ENCODE measurements at places on chromosomes 2 and 18. TPM values are rescaled to one million over a fixed set of nuclear protein-coding genes. Genes with fewer than 3 reads are reported as not detected.

SPHKAP gene
- 0.17 TPM for total RNA-seq

DNA sequence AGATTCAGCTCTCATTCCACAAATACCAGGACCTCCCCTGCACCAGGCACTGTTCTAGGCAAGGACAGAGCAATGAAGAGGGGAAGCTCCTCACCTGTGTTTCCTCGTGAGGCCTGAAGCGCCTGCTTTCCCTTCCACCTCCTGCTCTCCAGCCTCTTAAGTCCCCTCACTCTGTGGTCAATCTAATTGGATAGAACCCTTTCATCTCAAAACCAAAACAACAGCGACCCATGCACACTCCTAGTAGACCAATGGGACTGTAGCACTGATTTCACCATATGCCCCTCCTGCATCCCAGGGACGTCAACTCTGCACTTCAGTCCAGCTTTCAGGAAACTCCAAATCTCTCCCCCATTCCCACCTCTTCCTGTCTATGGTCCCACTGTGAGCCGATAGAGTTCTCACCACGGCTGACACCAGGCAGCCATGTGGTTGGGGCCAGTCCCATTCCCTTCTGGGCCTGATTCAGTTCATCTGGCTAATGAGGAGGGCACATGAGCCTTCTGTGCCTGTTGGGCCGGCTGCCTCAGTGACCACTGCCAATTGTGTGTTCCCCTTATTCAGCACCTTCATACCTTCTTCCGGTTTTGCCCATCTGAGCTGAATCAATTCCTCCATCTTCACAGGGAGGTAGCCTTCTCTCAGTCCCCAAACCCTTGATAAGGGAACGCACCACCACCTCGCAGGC lies 33.3 kb upstream of the MAT2A start:
- DNase-seq = no peak

CTNNA2 gene
- total RNA-seq = 2.3 TPM

DNA sequence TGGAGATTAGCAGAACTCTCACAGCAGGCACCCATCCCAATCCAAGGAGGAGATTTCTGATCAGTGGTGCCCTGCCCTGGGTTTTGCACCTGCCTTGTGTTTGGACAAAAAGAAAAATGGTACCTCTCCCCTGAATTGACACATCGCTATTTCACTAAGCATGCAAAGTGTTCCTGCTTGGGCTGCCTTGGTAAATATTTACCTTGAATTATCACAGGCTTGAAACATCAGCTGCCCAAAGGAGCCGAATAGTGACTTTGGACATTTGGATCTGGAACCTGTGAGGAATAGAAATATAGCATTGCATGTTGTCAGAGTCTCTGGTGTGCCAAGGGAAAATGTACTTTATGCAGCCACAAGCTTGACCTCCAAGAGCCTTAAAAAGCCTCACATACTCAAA lies 926.4 kb upstream of the FANCL start:
- no peak for DNase-seq

POTEJ gene
- total RNA-seq = not detected

EFR3B gene
- 2.3 TPM for total RNA-seq

- DNase-seq = no peak
Observed at GRCh38 chr2:226669905-226670304, 129.7 kb downstream of the IRS1 start.

DNA sequence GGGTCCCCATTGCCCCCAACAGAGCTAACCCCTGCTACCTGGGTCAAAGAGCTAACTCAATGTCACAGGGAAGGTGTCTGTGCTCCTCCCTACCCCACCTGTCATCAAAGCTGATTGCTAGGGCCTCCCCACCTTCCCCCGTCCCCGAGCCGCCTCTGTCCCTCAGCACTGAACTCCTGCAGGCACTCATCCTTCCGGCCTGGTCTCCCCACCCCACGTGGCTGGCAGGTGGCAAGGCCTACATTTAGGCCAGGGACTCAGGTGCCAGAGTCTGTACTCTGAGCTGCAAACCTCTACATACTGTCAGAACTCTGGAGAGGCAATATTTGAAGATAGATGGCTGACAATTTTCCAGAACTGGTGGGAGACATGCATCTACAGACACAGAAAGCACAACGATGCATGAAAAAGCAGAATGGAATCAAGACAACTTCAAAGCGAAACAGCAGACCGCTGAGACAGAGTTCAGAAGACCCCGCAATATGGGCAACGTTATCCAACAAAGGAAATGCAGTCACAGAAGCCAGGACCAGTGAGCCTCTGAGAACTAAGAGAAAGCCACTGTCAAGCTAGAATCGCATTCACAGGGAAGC lies 195.8 kb downstream of the HDAC4 start:
- no peak for DNase-seq

DNA sequence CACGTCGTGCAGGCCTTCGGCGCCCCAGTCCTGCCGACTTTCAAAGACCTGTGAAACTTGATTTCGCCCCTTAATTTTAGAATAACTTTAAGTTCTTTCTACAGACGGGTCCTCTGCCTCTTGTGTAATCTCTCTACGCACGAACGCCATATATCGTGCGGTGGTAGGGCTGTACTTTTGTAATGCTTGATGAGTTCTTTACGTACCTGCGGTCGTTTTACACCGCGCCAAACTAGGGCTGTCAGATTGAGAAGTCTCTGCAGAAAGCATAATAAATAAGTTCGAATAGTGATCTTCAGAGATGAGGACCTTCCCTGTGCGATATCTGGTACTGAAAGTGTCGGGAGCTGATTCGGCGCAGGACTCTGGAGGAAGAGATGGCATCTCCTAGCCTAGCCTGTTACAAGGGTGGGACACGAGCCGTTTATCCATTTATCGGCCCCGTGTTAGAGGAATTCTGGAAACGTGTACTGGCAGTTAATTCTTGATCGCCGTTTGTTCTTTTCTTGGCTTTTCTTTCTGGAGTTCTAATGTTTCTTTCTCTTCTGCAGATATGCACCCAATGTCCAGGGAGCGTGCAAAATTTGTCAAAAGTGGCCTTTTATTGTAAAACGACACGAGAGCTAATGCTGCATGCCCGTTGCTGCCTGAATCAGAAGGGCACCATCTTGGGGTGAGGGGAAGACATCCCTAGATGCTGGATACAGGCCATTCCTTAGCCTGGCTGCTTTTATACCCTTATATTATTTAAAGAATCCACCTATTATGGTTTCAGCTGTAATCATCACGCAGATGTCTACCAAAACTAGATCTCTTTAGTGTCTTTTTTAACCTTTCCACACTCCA lies 781 bp upstream of the SLC5A6 start:
- DNase-seq = no peak

DNA sequence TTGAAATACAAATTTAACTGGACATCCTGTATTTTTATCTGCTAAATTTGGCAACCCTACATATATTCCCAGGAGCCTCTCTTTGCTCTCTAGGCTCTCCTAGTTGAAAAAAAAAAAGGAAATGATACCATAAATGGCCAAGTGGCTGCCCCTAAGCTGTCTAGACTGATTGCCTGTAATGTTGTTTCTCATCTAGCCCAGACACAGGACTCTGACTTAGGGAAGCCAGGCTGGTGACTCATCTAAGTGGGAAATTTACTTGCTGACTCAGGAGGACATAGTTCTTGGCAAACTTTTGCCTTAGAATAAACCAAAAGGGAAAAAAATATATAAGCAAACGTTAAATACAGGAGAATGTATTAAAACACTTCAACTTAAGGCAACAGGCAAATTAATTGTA lies 14.6 kb upstream of the ITGAV start:
- DNase-seq = peak; percentile 99

All from kidney epithelial cell (primary cell).